Colonic mucosa (tissue), 4 donors: ENCODE measurements at places on chromosomes 7 and 10.

GRCh38 chr7:16559497-16560179, 33.0 kb downstream of the LRRC72 start:
- no peak for DNase-seq
- H3K4me3 ChIP-seq, result no peak overlapping the region
- H3K36me3 ChIP-seq, result no peaks in the 10 kb centered on the region

DNA sequence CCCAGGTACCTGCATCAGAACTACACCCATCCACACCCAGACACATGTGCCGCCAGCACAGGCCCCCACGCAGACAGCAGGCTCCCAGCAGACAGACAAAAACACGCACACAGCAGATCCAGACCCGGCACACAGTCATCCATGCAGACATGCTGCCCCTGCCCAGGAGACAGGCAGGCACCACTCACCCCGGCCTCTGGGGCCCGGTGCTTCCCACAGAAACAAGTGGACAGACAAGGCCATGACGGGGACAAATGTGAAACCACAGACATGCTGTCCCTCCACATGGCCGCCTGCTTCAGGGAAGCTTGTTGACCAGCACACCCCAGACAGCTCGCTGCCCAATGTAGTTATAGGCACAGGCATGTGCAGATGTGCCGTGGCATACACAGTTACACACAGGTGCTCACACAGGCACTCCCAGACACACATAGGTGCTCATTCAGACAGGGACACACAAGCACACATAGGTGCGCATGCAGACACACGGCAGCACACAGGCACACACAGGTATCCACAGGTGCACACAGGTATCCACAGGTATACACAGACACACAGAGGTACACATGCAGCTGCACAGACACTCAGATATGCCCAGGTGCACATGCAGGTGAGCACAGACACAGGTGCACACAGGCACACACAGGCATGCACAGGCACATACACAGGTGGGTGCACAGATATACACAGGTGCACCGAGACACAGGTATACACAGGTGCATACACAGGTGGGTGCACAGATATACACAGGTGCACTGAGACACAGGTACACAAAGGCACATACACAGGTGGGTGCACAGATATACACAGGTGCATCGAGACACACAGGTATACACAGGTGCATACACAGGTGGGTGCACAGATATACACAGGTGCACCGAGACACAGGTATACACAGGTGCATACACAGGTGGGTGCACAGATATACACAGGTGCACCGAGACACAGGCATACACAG, 10.5 kb upstream of the SCART1 start:
- H3K4me1 ChIP-seq, result no peaks in the 10 kb centered on the region
- DNase-seq, result peak; percentile 10
- no peaks in the 10 kb centered on the region for H3K36me3 ChIP-seq

GRCh38 chr7:4022265-4022664, 659.8 kb upstream of the FOXK1 start:
- H3K4me1 ChIP-seq, result no peaks in the 10 kb centered on the region
- H3K27me3 ChIP-seq, result no peaks in the 10 kb centered on the region
- no peaks in the 10 kb centered on the region for H3K36me3 ChIP-seq
- no peak overlapping the region for H3K4me3 ChIP-seq
- no peak overlapping the region for H3K27ac ChIP-seq

DNA sequence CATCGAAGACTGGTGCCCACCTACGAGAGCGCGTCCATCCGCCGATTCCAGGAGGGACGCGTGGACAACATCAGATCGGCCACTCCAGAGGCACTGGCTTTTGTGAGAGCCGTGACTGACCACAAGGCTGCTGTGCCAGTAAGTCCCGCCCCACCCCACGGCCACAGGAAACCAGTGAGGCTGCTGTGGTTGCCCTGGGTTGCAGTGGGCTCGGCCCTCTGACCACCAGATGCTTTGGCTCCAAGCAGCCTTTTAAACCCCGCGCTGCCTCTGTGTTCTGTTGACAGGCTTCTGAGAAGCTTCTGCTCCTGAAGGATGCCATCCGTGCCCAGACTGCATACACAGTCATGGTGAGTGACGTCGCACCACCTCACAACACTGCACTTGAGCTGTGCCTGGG, 24.4 kb upstream of the C10orf53 start:
- H3K4me1 ChIP-seq, result no peaks in the 10 kb centered on the region
- H3K36me3 ChIP-seq, result no peaks in the 10 kb centered on the region
- no peak overlapping the region for H3K4me3 ChIP-seq
- H3K27me3 ChIP-seq, result no peaks in the 10 kb centered on the region
- no peak overlapping the region for H3K27ac ChIP-seq

DNA sequence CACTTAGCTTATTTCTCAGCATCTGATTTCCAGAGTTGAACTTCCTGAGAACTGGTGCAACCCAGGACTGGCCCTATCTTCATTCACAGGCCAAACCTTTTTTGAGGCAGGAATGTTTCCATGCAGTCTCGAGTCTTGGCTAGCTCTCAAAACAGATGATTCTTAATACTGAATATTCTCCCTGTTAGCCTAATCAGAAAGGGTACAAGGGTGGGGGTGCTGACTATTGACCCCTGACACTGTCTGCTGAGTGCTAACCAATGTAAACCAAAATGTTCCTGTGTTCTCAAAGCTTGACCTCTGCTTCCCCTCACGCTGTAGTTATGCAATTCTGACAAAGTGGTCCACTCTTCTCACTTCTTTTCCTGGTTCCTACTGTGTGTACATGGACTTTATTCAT, 25.3 kb downstream of the VWDE start:
- DNase-seq, result no peak
- H3K27ac ChIP-seq, result no peak overlapping the region
- H3K36me3 ChIP-seq, result no peaks in the 10 kb centered on the region
- H3K4me1 ChIP-seq, result no peaks in the 10 kb centered on the region
- no peaks in the 10 kb centered on the region for H3K27me3 ChIP-seq

DNA sequence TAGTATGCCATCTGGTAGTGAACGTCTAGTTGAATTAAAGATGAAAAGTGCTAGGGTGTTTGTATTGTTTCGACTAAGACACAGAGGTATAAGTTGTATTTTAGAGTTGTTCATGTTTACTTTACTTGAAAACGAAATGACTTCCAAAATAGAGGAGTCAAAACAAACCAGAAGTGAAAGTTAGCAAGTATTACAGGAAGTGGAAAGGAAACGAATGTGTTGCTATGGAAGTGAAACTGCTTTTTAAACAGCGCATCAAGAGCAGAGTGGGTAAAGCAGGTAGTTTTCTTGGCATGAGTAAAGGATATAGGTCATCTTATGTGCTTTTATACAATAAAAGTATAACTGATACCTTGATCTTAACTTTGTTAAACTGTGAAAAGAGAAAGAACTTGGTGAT, 20.0 kb upstream of the GALNTL5 start:
- no peak overlapping the region for H3K4me3 ChIP-seq
- H3K4me1 ChIP-seq, result no peaks in the 10 kb centered on the region
- DNase-seq, result no peak
- H3K27ac ChIP-seq, result no peak overlapping the region
- H3K27me3 ChIP-seq, result no peaks in the 10 kb centered on the region
- no peaks in the 10 kb centered on the region for H3K36me3 ChIP-seq

DNA sequence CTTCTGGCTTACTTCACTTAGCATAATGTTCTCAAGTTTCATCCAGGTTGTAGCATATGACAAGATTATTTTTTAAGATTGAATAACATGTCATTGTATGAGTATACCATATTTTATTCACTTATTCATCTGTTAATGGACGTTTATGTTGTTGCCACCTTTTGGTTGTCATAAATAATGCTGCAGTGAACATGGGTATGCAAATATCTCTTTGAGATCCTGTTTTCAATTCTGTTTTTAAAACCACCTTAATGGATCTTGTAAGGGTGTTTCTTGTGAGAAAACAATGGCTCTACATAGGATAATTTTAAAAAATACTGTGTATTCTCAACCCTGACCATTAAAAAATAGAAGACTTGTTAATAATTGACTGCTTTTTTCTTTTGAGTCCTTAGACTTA, 290.7 kb upstream of the TMEM229A start:
- H3K27me3 ChIP-seq, result no peaks in the 10 kb centered on the region
- no peaks in the 10 kb centered on the region for H3K36me3 ChIP-seq
- no peak overlapping the region for H3K4me3 ChIP-seq
- no peak overlapping the region for H3K27ac ChIP-seq
- H3K4me1 ChIP-seq, result no peaks in the 10 kb centered on the region

DNA sequence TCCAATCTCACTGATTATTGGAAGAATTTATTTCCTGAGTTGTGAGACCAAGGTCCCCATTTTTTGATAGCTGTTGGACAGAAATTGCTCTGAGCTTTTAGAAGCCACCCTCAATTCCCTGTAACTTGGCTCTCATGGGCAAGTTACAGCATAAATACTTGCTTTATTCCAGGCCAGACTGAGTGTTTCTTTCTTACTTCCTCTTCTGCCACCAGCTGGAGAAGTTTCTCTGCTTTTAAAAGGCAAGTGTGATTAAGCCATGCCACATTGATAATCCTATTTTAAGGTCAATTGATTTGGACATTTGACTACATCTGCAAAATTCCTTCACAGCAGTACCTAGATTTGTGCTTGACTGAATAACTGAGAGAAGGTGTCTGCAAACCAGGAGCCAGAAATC, 14.1 kb upstream of the TAS2R41 start:
- no peak for DNase-seq
- H3K27ac ChIP-seq, result no peak overlapping the region
- no peak overlapping the region for H3K4me3 ChIP-seq
- H3K4me1 ChIP-seq, result no peaks in the 10 kb centered on the region

DNA sequence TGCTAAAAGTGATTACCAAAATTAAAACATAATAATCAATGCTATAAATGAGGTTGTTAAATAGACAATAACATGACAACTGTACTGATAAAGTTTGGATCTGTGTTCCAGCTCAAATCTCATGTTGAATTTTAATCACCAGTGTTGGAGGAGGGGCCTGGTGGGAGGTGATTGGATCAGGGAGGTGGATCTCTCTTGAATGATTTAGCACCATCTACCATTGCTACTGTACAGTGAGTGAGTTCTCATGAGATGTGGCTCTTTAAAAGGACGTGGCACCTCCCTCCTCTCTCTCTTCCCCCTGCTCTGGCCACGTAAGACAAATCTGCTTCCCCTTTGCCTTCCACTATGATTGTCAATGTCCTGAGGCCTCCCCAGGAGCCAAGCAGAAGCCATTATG, 77.5 kb downstream of the HTR5A start:
- no peak for DNase-seq
- H3K36me3 ChIP-seq, result no peaks in the 10 kb centered on the region
- H3K27me3 ChIP-seq, result no peaks in the 10 kb centered on the region
- no peaks in the 10 kb centered on the region for H3K4me1 ChIP-seq
- H3K27ac ChIP-seq, result no peak overlapping the region
- H3K4me3 ChIP-seq, result no peak overlapping the region

GRCh38 chr7:17710312-17710711, 230.0 kb downstream of the SNX13 start:
- DNase-seq, result no peak
- no peaks in the 10 kb centered on the region for H3K4me1 ChIP-seq
- H3K4me3 ChIP-seq, result no peak overlapping the region
- H3K36me3 ChIP-seq, result no peaks in the 10 kb centered on the region

GRCh38 chr10:81876253-81877077, 1.5 kb downstream of the NRG3 start:
- H3K4me1 ChIP-seq, result no peaks in the 10 kb centered on the region
- H3K27ac ChIP-seq, result no peak overlapping the region
- H3K27me3 ChIP-seq, result peaks cover 33% of the 10 kb centered on the region
- no peaks in the 10 kb centered on the region for H3K36me3 ChIP-seq
- DNase-seq, result no peak

DNA sequence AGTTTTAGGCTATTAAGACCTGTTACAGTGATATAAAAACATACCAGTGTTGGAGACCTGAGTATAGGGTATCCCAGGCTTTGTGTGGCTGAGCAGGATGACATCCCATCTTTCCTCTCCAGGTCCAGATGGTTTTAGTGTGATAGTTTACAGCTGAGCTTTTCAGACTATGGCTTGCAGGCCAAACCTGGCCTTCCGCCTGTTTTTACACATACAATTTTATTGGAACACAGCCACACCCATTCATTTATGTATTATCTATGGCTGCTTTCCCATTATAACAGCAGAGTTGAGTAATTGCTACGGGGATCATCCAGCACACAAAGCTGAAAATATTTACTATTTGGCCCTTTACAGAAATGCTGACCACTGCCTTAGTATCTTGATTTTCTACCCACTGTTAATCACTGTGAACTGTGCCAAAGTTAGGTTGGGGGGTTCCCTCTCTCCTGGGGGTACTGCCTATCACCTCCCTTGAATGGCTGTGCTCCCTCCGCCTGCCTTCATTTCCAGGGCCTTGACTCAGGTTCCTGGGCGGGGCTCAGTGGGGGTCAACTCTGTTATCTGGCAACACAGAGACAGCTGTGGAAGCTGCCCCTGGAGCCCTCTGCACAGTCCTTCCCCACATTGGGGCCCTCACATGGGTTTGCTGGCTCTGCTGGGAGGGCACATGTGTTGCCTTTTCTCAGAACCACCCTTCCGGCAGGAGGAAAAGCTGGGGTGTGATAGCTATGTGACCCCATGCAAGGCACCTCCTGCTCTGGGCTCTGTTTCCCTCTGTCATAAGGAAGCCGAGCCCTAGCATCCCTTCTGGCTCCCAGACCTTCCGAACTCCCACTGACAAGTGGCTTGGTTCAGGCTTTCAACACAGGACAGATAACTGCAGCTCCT, 40.3 kb upstream of the SH2D4B start:
- DNase-seq, result peak; percentile 49
- H3K36me3 ChIP-seq, result no peaks in the 10 kb centered on the region
- H3K27me3 ChIP-seq, result no peaks in the 10 kb centered on the region

GRCh38 chr7:45919993-45920459, 1.0 kb downstream of the IGFBP3 start:
- H3K4me1 ChIP-seq, result no peaks in the 10 kb centered on the region
- H3K36me3 ChIP-seq, result no peaks in the 10 kb centered on the region
- H3K4me3 ChIP-seq, result peak overlapping the region; percentile 26
- DNase-seq, result no peak

DNA sequence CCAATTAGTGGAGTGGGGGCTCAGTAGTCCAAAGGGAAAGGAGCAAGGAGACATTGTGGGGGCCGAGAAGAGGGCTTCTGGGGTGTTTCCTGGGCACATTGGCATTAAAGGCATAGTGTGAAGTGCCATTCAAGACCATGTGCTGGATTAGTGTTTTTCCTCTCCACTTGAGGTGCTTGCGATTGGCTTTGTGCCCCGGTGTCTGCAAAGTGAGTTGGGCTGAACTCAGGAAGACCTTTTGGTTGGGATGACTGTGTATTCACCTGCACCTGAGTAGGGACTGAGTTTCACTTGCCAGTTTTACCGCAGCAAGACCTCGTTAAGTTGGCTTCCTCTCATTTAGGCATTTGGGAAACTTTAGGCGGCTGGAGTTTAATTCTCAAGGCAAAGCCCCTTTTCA, 73.0 kb downstream of the TCF7L2 start:
- no peak overlapping the region for H3K27ac ChIP-seq
- peaks cover 17% of the 10 kb centered on the region for H3K4me1 ChIP-seq
- H3K4me3 ChIP-seq, result no peak overlapping the region
- DNase-seq, result no peak
- no peaks in the 10 kb centered on the region for H3K36me3 ChIP-seq
- no peaks in the 10 kb centered on the region for H3K27me3 ChIP-seq

DNA sequence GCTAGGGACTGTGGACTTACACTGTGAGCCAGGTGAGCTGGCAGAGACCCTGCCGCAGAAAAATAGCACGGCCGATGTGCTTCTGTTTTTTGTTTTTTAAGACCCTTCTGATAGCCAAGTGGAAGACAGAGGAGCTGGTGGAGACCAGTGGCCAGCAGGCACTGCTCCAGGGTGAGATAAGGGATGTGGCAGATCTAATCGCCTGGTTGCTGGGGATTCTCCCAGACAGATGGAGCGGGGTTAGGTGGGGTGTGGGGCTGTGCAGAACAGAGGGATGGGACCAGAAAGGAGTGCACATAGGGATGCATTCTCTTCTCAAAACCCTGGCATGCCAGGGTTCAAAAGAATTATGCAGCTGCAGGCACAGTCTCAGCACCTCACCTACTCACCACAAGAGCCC, 82.2 kb downstream of the VOPP1 start:
- H3K36me3 ChIP-seq, result peaks cover 9% of the 10 kb centered on the region
- no peak overlapping the region for H3K27ac ChIP-seq
- H3K27me3 ChIP-seq, result no peaks in the 10 kb centered on the region
- no peaks in the 10 kb centered on the region for H3K4me1 ChIP-seq
